Stimulated activated CD8-positive, alpha-beta memory T cell treated with anti-CD3 and anti-CD28 coated beads, Interleukin-4, amount 100 ng/mL, for 24 hours (primary cell): ENCODE measurements at places on chromosomes 1 and 21.

DNA sequence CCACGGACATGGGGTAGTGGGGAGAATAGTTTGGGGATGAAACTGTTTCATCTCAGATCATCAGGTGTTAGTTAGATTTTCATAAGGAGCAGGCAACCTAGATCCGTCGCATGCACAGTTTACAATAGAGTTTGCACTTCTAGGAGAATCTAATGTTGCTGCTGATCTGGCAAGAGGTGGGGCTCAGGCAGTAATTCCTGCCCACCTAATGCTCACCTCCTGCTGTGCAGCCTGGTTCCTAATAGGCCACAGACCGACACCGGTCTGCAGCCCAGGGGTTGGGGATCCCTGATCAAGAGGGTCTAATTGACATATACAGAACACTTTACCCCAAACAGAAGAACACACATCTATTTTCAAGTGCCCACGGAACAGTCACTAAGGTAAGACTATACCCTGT, 275.1 kb downstream of the PTPRU start:
- no peak for DNase-seq

DNA sequence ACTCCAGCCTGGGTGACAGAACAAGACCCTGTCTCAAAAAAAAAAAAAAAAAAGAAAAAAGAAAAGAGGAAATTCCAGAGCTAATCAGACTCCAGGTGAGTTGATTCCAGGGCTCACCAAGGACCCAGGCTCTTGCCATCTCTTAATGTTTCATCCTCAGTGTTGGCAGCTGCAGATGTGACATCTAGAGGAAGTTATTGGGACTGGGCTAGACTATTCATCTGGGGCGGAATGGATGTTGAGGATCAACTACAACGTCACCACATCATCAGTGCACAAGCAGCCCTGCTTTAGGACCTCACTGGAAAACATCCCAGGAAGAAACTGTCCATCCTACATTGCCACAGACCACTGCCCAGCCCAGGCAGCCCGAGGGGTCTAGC, 28.6 kb upstream of the PARP1 start:
- DNase-seq = no peak

DNA sequence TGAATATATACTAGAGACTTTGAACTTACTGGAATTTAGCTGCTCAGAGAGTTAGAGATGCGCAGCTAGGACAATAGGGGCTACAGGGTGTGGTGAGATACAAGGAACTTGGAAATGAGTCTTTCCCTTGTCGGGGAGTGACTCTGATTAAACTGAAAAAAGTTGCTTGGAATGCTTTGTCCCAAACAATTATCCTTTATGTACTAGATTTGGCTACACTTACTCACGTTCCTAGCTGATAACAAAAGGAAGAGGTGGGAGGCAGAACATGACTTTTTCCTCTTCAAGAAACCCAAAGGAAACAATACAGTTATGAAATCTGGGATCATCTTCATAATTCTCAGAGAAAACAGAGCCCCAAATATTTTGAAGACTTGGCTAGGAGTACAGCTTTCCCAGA, 6.9 kb upstream of the CGN start:
- DNase-seq = no peak

DNA sequence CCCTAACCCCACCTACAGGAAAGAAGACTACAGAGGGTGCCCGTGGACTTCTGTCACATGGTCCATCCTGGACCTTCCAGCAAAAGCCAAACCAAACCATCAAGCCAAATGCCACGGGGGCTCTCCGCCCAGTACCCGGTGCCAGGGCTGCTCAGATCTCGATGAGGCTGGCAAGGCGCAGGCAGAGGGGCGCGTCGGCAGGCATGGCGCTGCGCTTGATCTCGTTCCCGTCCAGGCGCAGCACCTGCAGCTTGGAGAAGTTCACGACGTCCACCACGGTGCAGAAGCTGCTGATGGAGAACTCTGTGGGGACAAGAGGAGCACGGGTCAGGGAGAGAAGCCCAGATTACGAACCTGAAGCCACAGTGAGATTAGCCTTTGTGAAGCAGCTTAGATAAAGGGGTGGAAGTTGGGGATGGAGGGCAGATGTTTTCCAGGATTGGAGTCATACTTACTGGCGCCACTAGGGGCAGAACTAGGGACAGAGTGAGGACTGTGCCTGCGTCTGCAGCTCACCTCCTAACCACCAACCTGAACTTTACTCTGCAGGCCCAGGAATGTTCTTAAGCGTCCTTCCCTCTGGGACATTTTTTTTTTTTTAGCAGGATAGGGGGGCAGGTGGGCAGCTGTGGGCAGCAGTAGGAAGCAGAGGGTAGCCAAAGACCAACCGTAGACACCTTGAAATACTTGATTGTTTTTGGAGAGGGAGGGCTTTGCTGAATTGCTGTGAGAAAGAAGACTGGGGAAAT, 8.6 kb downstream of the FMOD start:
- no peak for DNase-seq

GRCh38 chr1:202240956-202241355, 47.4 kb downstream of the LGR6 start:
- no peak for DNase-seq

GRCh38 chr1:54965624-54966340, 14.6 kb upstream of the TMEM61 start:
- no peak for DNase-seq

DNA sequence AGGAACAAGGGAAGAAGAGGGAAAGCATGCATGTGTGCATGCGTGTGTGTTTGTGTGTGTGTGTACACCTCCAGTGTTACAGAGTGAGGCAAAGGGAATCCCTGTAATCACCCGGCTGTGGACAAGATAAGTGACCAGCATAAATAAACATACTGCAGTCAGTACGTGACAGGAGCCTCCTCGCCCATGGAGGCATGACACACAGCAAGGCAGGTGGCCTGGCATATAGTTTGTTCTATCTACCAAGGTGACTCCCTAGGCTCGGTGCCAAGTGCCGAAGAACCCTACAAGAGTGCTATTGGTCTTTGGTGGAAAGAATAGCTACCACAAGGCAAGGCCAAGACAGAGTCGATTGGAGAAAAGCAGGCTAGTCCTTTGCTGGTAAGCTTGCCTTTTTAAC, 31.7 kb upstream of the HEATR1 start:
- no peak for DNase-seq

- DNase-seq = no peak
These were observed 163.8 kb downstream of the FAF1 start for GRCh38 chr1:50796272-50796671.

DNA sequence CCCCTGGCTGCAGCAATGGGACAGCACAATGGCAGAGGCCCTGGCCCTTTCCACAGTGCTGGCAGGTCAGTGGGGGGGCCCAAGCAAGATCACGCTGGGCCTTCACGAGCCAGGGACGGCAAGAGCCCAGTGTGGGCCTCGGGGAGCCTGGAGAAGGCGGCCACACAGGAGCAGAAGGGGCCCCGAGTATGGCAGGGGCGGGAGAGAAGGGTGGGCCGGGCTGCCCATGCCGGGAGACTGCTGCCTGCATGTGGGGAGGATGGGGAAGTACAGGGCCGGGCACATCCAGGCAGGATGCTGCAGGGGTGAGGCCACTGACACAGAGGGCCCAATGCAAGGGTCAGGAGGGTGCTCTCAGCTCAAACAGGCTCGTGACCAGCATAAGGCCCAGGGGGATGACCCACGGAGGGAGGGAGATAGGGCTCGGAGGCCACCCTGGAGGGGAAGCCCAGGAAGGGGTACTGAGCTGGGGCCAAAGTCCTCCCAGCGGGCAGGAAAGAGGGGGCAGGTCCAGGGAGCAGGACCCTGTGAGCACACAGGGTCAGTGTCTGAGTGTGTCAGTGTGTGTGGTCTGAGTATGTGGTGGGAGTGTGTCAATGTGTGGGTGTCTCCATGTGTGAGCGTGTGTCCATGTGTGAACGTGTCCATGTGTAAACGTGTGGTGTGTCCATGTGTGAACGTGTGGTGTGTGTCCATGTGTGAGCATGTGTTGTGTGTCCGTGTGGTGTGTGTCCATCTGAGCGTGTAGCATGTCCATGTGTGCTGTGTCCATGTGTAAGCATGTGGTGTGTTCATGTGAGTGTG, 13.1 kb downstream of the SLC19A1 start:
- no peak for DNase-seq

- no peak for DNase-seq
These were observed 14.4 kb downstream of the FHAD1 start for GRCh38 chr1:15261155-15262002.

- DNase-seq = no peak
These were observed 455.8 kb upstream of the PRMT6 start for GRCh38 chr1:106600626-106601025.

GRCh38 chr1:43058545-43059360, 100.1 kb upstream of the SLC2A1 start:
- no peak for DNase-seq

DNA sequence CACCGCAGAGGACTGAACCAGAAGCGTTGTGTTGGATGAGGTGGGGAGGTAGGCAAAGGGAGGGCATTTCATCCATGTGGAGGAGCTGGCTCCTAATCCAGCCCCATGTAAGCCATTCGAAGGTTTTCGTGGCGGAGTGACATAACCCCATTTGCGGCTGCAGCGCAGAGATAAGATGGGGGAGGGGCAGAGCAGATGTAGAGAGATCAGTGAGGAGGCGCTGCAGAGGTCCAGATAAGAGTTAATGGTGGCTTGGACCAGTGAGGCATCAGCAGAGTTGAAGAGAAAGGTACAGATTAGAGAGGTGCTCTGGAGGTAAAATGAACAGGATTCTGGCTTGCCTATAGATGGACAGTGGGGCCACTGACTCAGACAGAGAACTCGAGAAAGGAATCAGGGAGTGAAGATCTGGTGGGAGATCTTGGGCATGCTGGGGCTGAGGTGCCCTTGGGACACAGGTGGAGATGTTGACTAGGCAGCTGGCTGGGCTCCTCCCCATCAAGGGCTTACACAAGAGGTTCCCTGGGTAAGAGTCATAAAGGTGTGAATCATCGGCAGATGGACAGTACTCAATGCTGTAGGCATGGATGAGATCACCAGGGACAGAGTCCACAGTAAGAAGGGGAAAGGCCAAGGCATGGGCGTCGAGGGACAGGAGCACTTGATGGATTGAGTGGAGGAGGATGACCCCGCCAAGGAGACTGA, 7.8 kb upstream of the PTPRF start:
- no peak for DNase-seq

GRCh38 chr1:63779338-63780211, 5.8 kb downstream of the ROR1 start:
- no peak for DNase-seq

DNA sequence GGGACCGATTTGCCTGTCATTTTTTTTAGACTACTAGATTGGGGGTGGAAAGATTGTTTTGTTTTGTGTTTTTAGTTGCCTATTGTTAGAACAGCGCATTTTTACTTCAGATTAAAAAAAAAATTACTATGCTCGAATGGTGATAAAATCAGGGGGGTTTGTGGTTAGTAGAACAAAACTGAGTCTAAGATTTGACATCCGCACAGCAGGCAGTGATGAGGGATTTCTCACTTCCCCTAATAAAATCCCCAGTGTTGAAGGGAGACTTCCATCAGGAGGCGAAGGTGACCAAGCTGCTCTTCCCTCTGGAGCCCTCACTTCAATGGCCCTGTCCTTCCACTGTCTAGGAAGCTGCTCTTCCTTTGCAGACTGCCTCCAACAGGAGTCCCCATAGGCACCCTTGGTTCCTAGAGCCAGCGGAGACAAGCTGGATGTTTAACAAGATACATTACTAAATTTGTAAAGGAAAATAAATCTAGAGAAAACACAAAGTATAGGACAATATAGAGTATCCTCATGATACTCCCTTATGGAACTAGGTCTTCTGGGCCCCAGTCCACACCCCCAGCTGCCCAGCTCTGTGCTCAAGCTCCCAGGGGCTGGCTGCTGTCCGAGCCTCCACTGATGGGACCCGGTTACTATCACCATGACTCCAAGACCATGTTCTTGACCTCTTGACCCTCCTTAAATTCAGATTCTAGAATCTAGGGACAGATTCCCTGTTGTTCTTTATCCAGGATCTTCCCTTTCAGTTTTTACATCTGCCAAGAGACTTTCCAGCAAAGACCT, 31.0 kb downstream of the TENT5C start:
- no peak for DNase-seq

- no peak for DNase-seq
These were observed 135.6 kb downstream of the ZZZ3 start for GRCh38 chr1:77546890-77547289.

DNA sequence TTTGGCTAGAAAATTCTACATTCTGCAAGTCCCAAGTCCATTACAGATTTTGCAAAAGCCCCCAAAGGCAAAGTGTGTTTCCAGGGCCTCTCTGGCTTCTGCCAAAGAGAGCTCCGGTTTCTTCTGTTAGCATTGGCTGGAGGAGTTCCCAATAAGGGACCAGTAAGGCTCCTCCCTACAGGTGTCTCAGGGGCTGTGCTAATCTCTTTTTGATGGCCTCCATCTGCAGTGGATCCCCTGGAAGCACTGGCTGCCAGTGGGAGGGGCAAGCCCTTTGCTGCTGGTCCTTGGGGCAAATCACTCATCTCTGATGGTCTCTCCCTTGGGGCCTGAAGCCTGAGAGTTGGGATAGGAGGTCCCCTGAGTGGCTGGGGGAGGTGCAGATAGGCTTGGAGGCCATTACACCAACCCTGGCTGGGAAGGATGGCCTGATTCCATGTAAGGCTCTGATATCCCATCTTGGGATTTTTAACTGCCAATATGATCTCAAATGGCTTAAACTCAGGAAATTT, 89.1 kb upstream of the USP24 start:
- no peak for DNase-seq

- DNase-seq = no peak
These were observed 153.3 kb upstream of the RUNX1 start for GRCh38 chr21:35202431-35202830.

DNA sequence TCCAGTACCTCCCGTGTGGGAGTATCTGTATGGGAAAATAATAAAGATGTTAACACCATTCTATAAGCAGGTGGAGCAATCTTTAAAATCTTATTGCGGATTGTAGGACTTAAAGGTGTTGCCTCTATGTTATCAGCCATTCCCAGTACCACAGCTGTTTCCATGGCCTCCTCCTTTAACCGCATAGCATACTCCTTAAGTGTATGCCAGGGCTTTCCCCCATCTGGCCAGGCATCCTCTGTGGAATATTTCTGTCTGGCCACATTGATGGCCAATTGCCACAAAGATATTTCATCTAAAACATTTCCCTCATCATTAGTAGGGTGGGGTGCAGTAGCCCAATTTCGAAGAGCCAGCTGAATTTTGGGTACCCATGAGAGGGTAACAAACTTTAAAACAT, 7.3 kb upstream of the STUM start:
- DNase-seq = no peak

GRCh38 chr1:111463029-111463683, 10.6 kb upstream of the C1orf162 start:
- no peak for DNase-seq

GRCh38 chr1:230031131-230031530, 35.9 kb upstream of the GALNT2 start:
- no peak for DNase-seq

GRCh38 chr1:147840909-147841308, 61.7 kb upstream of the GJA8 start:
- no peak for DNase-seq

- DNase-seq = no peak
These were observed 31.4 kb upstream of the S1PR1 start for GRCh38 chr1:101205457-101205856.

GRCh38 chr1:168084396-168085231, 52.1 kb downstream of the GPR161 start:
- DNase-seq = peak; percentile 45
